ENCODE measurements at places on chromosomes 16 and 17.

GRCh38 chr16:19728636-19728965 lies 10.5 kb downstream of the IQCK start:
- no peak for DNase-seq

- no peak for DNase-seq
Measured at GRCh38 chr16:24174504-24174903, 81.6 kb upstream of the CACNG3 start.

DNA sequence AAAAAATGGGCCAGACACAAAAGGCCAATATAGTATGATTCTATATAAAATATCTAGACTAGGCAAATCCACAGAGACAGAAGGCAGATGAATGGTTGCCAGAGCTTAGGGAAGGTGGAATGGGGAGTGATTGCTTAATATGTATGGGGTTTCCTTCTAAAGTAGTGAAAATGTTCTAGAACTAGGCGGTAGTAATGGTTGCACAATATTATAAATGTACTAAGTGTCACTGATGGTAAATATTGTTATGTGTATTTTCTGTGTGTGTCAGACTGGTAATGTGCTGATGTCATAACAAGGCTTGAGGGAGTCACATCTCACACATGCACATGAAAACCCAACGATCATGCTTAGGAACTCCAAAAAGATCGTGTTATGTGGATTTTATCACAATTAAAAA lies 106.9 kb upstream of the SIAH1 start:
- DNase-seq, result peak; percentile 27

GRCh38 chr17:21674242-21674731 lies 18.0 kb upstream of the KCNJ18 start:
- DNase-seq, result no peak

- DNase-seq, result peak; percentile 37
Measured at GRCh38 chr16:75073545-75074303, 42.9 kb downstream of the LDHD start.

DNA sequence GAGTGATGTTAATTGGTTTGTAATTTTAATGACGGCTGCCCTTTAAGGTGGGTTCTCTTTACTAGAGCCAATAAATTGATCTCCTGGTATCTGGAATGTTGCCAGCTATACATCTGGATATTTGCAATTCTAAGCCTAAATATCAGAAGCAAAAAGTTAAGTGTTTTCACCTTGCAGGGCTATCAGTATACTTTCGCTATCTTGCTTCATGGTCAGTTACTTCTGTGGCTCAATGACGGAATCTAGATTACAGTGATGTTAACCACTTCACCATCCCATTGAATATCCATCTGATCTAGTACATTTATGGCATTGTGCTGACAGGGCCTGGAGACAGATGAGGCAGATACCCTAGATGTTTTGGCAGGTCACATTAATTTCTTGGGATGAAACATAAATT lies 28.3 kb downstream of the CCL4 start:
- no peak for DNase-seq

DNA sequence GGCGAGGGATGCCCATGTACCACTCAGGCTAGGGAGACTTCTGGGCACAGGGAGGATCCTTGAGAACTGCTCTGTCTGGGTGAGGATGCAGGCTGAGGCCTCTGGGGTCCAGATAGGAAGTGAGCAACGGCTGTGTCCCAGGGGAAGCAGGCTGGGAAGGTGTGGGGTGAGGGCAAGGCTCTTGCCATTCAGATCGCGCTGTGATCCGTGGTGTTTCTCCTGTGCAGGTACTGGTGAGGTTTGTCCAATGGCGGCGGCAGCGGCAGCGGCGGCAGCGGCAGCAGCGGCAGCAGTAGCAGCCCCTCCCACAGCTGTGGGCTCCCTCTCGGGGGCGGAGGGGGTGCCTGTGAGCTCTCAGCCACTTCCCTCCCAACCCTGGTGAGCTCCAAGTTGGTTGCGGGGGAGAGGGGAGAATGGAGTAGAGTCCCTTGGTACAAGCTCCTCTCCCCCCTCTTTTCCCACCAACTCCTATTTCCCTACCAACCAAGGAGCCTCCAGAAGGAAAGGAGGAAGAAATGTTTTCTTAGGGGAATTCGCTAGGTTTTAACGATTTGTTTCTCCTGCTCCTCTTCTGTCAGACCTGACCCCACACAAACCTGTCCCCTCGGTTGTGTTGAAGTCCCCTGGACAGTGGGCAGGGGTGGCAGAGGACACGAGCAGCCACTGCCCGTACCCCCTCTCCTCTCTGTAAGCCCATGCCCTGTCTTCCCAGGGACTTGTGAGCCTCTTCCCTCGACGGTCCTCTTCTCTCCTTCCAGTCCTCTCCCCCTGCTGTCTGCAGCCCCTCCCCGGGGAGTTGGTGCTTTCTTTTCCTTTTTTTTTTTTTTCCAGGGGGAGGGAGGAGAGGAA lies 1.9 kb upstream of the PRRT2 start:
- no peak for DNase-seq

DNA sequence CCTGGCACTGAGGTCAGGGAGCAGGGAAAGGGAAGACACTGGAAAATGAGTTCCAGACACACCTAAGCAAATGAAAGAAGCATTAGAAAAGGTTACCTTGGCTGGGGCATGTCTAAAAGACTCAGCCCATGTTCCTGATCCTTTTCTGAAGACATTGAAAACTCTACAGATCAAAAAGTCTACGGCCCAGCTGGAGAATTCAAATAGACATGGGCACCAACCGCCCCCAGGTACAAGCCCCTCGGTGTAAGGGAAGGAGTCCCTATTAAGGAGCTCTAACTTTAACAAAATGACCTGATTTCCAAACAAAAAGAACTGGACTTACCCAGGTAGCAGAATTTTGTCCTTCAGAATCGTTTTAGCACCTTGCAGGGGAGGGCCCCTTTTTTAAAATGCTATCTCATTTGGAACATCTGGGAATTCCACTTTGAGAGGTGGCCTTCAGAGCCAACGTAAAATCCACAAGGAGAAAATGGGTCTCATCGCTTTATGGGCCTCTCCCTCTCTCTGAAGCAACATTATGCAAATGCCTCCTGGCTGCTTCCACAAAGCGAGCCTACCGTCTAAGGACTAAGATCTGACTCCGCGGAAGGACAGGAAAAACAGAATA lies 43.6 kb upstream of the RBFOX3 start:
- no peak for DNase-seq

DNA sequence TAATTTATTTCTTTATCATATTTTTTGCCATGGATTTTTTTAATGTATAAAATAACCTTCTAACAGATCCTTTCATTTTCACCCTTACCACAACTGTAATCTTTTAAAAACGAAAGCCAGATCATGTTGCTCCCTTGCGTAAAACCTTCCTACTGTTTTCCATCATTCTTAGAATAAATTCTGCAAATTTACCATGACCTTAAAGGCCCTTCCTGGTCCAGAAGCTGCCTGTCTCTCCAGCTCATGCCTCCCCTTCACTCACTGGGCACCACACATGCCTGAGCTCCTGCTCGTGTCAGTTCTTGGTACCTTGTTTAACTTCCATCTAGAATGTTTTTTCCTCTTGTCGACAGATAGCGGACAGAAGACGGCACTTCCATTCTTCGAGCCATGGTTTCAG lies 245.0 kb upstream of the CDH5 start:
- peak; percentile 17 for DNase-seq

DNA sequence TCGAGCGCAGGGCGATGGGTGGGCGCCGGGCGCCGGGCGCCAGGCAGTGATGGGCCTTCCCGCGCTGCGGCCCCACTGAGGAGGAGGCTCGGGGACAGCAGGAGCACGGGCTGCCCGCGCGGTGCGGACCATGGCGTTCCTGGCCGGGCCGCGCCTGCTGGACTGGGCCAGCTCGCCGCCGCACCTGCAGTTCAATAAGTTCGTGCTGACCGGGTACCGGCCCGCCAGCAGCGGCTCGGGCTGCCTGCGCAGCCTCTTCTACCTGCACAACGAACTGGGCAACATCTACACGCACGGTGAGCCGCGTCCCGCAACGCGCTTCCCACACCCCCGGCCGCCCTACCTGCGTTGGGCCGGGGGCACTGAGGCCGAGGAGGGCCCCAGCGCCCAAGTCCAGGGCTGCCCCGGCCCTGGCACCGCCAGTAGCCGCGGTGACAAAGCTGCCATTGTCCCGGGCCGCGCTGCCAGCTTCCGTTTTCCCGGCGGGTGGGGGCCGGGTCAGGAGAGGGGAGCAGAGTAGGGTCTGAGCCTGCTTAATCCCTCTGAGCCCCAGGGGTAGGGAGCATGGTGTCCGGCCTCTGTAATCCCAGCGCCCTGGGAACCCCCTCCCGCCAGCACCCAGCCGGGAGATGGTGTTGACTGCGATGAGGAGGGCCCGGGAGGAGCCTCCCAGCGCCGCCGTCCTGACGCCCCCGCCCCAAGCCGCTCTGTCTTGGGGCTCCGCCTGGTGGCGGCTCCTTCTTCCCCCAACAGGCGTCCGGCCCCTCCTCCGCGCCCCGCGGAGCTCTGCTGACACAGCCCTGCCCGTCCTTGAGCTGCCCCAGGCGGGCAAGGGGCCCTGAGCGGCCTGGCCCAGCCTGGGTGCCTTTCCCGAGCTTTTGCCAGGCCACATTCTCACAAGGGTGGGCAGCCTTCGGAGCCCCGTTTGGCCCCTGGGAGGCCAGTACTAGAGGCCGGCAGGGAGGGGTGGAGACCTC lies 685 bp downstream of the PAQR4 start:
- DNase-seq, result peak; percentile 32

GRCh38 chr17:7744416-7744815 lies 26.9 kb downstream of the DNAH2 start:
- no peak for DNase-seq

DNA sequence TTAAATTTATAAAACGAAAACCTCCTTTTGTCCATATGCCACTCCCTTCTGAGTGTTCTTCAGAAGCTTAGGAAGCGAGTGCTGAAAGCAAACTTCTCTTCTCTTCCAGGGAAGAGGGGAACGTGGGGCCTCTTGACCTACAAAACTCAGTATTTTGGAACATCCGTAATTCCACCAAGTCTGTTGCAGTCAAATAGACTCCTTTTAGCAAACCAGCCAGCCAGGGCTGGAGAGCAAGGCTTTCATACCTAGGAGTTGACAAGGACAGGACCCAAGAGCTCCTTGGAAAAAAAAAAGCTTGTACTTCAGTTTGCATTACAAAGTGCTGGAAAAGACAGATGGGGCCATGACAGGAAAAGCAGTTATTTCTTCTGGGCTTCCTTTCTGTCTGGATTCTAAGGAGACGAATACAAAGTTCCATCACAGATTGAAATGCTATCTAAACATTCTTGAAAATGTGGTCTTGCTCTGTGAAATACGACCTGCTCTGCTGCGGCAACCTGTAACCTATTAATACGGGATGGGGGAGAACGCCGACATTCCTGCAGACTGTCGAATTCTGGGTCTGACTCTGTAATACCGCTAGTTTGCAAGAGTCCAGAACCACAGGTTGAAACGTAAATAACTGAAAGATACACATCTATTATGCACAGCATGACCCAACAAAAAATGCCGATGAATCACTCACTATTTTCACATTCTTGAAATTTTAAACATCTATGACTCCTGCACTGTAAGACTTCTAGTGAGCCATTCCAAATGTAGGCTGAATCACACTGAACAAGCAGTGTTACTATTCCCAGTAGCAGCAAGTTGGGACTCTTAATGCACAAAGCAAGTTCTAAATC lies 20.6 kb downstream of the VPS53 start:
- peak; percentile 99 for DNase-seq

DNA sequence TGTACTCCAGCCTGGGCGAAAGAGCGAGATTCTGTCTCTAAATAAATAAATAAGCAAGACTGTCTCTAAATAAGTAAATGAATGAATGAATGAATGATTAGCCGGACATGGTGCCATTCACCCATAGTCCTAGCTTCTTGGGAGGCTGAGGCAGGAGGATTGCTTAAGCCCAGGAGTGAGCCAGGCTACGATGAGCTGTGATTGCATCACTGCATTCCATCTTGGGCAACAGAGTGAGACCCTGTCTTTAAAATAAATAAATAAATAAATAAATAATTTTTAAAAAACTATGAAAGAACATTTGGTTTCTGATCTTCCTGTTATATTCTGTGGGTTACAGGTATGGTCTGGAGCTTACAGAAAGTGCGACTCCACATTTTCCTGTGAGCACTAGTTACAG lies 65.0 kb downstream of the C17orf58 start:
- no peak for DNase-seq

Measured in fibroblast of upper back skin (primary cell).